ENCODE measurements at places on chromosomes 5 and 9.
A peak's percentile ranks its signal among the peaks of the same experiment; 100 is the strongest.

- peak; percentile 93 for DNase-seq
These were observed 18.7 kb downstream of the LCP2 start for GRCh38 chr5:170278611-170279458.

- DNase-seq, result no peak
These were observed 133.3 kb downstream of the FAM174A start for GRCh38 chr5:100668511-100668910.

GRCh38 chr5:140239939-140240700 is 62.8 kb downstream of the PFDN1 start:
- peak; percentile 78 for DNase-seq

GRCh38 chr9:127817881-127818434 is 15.3 kb downstream of the FPGS start:
- DNase-seq, result no peak

DNA sequence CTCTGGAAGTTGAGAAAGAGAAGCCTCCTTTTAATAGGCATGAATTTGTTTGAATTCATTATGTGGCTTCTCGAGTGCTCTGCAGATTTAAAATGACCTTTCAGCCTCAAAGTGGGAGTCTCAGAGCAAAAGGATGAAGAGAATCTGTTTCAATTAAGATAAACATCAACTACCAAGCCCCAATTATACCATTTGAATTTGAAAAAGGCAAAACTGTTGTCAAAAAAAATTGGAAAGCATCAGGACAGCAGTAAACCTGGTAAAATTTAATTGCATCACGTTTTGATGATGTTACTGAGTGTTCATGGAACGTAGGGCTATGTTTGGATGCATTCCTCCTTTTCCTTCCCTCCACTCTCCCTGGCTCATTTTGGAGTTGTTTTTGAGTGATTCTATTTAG is 637.2 kb downstream of the PDE4D start:
- no peak for DNase-seq

- no peak for DNase-seq
These were observed 30.0 kb downstream of the TRIM32 start for GRCh38 chr9:116717150-116717549.

DNA sequence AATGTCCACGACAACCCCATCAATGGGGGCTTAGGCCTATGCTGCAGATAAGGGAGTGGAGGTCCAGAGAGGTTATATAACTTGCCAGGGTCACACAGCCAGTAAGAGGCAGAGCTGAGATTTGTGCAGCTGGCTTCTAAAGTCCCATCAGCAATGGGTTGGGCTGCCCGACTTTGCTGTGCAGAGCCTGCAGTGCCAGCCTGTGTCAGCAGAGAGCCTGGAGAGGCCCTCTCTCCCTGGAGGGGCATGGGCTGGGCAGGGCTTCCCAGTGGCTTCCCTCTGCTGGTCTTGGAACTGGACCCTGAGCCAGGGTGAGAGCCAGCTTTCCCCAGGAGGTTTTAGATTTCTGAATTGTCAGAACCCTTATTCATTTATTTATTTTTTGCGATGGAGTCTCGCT is 77.2 kb upstream of the RAPGEF1 start:
- no peak for DNase-seq

GRCh38 chr5:10232386-10232785 is 17.3 kb downstream of the ATPSCKMT start:
- DNase-seq, result no peak

DNA sequence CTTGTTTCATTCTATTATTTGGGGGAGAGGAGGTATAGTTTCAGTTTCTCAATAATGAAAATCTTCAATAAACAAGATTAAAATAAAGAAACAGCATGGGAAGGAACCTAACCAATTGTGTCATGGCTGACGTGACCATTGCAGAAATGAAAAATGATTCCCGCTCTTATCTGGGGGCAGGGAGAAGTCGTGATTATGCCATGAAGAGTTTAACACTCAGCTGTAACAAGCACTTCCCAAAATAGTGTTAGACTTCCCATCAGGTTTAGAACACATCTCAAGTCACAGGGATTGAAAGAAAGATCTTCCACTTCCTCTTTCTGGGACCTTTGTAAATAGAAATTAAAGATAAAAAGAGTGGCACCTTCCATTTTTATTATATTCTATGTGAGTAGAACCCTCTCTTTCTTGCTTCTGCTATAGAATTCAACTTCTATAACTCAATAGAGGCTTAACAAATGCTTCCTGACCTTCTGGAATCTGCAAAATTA is 122.2 kb downstream of the TRPM6 start:
- no peak for DNase-seq

DNA sequence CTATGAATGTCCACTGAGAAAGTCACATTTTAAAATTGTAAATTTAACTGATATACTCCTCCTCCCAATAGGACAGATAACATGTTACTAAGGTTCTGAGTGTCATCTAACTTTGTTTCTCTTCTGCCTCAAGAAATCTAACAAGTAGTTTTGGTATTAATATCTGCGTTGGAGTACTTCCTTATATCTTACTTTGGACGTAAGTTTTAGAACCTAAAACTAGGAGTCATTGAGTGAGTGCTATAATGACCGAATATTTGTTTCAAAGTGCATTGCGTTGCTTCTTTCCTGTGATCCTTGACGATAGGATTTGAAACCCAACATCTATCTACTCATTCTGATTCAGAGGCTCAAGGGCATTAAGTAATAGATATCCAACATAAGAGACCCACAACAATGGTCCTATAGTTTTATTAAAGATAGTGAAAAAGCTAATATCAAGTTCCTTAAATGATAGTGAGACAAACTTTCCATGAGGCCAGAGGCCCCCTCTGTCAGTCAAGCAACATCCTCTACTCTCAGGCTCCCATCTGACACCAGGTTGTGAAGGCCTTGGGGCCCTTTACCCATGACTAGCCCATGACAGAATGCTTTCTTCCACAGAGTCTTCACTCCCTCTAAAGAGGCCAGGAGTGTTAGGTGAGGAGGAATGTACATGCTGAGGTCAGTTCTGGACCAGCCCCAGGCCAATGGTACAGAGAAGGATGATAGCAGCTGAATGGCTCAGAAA is 45.3 kb upstream of the MAP3K1 start:
- no peak for DNase-seq

- no peak for DNase-seq
These were observed 1.1 kb upstream of the G3BP1 start for GRCh38 chr5:151770383-151771258.

DNA sequence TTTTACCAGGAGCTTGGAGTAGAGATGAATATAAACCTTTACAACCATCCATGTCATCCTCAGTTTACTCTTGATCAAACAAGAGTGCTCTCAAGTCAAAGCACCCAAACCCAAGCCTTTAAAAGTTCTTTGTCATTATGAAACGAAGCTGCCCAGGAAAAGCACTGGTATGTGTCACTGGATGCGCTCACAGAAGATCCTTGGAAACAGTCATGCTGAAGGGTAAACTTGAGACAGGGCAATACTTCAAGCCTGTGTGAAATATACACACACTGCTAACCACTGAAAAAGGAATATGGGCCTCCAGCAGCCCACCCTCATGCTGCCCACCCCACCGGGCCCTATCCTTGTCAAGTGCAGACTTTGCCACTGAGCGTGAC is 84.5 kb downstream of the PRRT1B start:
- DNase-seq, result peak; percentile 41

- DNase-seq, result no peak
These were observed 90.5 kb upstream of the RANBP3L start for GRCh38 chr5:36392186-36392585.

- no peak for DNase-seq
These were observed 117.5 kb upstream of the BASP1 start for GRCh38 chr5:17099946-17100345.

DNA sequence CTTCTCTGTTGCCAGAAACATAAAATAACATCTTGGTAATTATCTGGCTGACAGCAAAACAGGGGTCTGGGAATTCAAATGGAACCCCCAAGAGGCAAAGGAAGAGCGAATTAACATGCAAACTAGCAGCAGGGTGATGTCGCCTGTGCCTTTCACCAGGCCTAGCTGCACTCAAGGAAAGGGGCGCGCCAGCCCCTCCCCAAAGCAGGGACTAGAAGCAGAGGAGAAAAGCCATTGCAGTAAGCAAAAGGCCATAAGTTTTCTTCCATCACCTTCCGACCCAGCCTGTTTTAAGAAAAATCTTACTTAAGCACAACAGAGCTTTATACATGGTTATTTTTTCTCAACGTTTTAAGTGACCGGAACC is 539 bp downstream of the POC5 start:
- no peak for DNase-seq

DNA sequence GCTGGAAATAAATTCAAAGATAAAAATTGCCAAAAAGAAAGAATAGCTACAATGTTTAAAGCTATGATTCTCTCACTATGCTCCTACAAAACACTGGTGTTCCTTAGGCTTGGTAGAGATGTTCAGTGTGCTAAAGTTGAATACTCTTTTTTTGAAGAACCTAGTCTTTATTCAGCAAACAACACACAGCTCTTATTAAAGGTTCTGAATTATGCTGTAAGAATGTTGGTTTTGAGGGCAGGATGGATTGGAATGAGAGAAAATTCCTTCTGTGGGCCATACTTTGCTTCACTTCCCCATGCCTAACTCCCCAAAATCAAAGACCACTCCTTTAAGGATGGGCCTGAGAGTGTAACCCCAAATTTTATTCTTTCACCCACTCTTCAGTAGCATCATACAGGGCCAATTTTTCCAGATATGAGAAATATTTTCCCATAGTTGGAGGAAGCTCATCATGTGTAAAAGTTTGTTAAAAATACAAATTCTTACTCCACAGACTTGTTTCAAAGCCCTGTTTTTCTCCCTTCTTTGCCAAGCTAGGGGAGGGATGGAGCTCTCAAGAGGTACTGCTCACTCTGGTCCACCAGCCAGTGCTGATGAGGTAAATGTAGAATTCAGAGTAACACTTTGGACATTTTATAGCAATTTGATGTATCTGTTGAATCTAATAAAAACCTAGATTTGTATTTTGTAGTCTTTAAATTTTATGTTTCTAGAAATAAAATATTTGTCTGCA is 99.3 kb downstream of the GDNF start:
- DNase-seq, result no peak

DNA sequence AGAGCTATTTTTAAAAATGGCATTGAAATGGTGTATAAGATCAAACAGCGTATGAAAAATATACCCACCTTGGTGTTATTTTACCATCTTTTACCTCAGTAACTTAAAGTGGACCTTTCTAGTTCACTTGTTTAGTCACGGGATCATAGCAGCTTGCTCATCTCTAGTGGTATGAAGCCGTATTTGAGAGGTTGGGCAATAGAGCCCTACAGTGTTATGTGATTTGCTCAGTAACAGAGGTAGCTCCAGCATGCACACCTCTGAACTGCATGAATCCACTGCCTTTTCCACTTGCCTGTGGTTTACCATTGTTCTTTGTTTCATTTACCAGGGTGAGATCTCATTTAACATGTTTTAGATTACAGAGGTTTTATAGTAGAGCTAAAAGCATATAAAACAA is 134.4 kb downstream of the ATG10 start:
- DNase-seq, result no peak

GRCh38 chr9:97357056-97357455 is 49.6 kb downstream of the CCDC180 start:
- no peak for DNase-seq

- DNase-seq, result no peak
These were observed 92.9 kb upstream of the CLINT1 start for GRCh38 chr5:157951673-157952373.

Data from activated CD4-positive, alpha-beta memory T cell treated with anti-CD3 and anti-CD28 coated beads for 36 hours (primary cell).